Metanephros (tissue), 2 donors: ENCODE measurements at places on chromosomes 4 and X. TPM values are rescaled to one million over a fixed set of nuclear protein-coding genes. Genes with fewer than 3 reads are reported as not detected.

The PNCK gene
- 6.5 TPM for total RNA-seq

The ETDB gene
- not detected for total RNA-seq

The PAK3 gene
- 4.3 TPM for total RNA-seq

The CSAG3 gene
- total RNA-seq = not detected

The TCP11X1 gene
- 0.12 TPM for total RNA-seq

The C4orf50 gene
- total RNA-seq = 0.06 TPM

The XAGE1A gene
- not detected for total RNA-seq

The OTOP1 gene
- not detected for total RNA-seq

The RIPPLY1 gene
- total RNA-seq = 1.3 TPM

The PAPSS1 gene
- 63.5 TPM for total RNA-seq
